ENCODE measurements at places on chromosomes 6 and 20. TPM values are rescaled to one million over a fixed set of nuclear protein-coding genes. Genes with fewer than 3 reads are reported as not detected.

Gene CLPSL2
- total RNA-seq, result not detected

Gene C20orf202
- total RNA-seq, result not detected

Gene PAK1IP1
- total RNA-seq, result 9.7 TPM

Gene RCAN2
- 22.7 TPM for total RNA-seq

Gene MOXD1
- 12.8 TPM for total RNA-seq

Gene SLC22A7
- total RNA-seq, result not detected

Gene PRDM13
- total RNA-seq, result not detected

DNA sequence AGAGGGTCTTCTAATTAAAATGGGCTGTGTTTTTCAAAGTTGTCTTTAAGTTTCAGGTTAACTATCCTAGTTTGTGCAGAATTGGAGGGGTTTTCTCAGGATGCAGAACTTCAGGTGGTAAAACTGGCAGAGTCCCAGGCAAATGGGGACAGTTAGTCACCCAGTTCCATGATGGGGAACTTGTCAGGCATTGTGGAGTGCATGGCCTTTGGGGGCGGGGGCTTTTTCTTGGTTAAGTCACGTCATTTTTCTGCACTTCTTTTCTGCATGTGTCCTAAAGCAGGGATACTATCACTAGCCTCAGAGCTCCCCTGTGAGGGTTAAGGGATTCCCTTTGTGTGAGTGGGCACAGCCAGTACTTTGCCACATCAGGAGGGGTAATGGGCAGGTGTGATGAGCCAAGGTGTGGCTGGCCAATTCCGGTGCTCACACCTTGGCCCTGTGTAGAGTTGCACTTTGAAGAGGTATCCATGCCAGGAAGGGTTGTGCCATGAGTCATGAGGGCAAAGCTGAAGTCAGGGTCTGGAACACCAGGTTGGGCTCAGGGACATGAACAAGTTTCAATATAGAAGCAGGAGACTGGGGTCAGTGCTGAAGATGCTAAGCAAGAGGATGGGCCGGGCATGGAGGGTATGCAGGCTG is 126.0 kb upstream of the RREB1 start:
- H3K27ac ChIP-seq, result no peak overlapping the region
- H3K27me3 ChIP-seq, result no peaks in the 10 kb centered on the region
- no peak for DNase-seq
- no peaks in the 10 kb centered on the region for H3K4me1 ChIP-seq
- no peaks in the 10 kb centered on the region for H3K36me3 ChIP-seq

DNA sequence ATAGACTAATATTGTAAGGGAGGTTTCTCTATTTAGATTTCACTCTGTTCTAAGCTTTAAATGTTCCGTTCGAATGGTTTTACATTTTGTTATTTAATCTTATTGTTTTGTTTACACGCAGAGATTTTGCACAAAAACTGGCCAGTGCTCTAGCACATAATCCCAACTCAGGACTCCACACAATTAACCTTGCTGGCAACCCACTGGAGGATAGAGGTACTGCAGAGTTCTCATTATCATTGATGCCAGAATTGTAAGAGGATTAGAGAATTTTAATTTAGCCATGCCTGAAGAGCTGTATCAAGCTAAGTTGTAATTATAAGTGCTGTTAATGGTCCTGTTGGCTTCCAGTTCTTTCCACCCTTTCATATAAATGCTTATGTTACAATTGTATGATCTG is 179.7 kb upstream of the SCGN start:
- no peaks in the 10 kb centered on the region for H3K4me1 ChIP-seq
- no peak for DNase-seq
- H3K36me3 ChIP-seq, result no peaks in the 10 kb centered on the region
- H3K27me3 ChIP-seq, result no peaks in the 10 kb centered on the region

- H3K27ac ChIP-seq, result no peak overlapping the region
- peaks cover 10% of the 10 kb centered on the region for H3K4me1 ChIP-seq
- no peaks in the 10 kb centered on the region for H3K27me3 ChIP-seq
- no peak for DNase-seq
- no peaks in the 10 kb centered on the region for H3K36me3 ChIP-seq
- no peak overlapping the region for H3K4me3 ChIP-seq
Observed at GRCh38 chr20:7695635-7696034, 244.6 kb downstream of the HAO1 start.

DNA sequence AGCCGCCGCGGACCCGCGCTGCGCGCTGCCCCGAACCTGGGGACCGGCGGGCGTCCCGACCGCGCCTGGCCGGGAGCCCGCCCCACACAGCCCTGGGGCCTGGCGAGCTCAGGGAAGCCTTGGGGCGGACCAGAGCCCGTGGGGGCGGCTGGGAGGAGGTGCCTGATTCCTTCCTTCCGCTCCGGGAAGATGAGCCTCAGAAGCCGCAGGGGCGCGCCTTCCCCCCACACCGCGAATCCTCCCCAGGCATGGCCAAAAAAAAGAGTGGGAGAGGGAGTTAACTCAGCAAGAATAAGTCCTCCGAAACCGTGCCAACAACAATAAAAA is at the start of gene CBLN4:
CBLN4 (minus strand) TSS at position 131 of the 327 bp plus-strand sequence. CDS start 1,348 bp downstream, outside the sequence.
- peaks cover 26% of the 10 kb centered on the region for H3K4me1 ChIP-seq
- no peak within 1 kb of the TSS for H3K27ac ChIP-seq
- peaks cover 36% of the 10 kb centered on the region for H3K27me3 ChIP-seq

- no peaks in the 10 kb centered on the region for H3K4me1 ChIP-seq
- H3K4me3 ChIP-seq, result no peak overlapping the region
- DNase-seq, result no peak
Observed at GRCh38 chr6:5764401-5764955, 242.2 kb downstream of the NRN1 start.

GRCh38 chr6:138240476-138241245 is 22.4 kb upstream of the PBOV1 start:
- no peak overlapping the region for H3K27ac ChIP-seq
- H3K4me1 ChIP-seq, result no peaks in the 10 kb centered on the region
- DNase-seq, result no peak
- no peaks in the 10 kb centered on the region for H3K36me3 ChIP-seq

- no peaks in the 10 kb centered on the region for H3K27me3 ChIP-seq
- H3K4me1 ChIP-seq, result peaks cover 8% of the 10 kb centered on the region
- H3K36me3 ChIP-seq, result no peaks in the 10 kb centered on the region
- no peak overlapping the region for H3K27ac ChIP-seq
- no peak overlapping the region for H3K4me3 ChIP-seq
Observed at GRCh38 chr6:121590916-121591315, 155.5 kb downstream of the GJA1 start.

GRCh38 chr6:141169419-141169818 is 963.3 kb upstream of the GJE1 start:
- H3K36me3 ChIP-seq, result no peaks in the 10 kb centered on the region
- DNase-seq, result no peak
- no peak overlapping the region for H3K27ac ChIP-seq
- H3K27me3 ChIP-seq, result no peaks in the 10 kb centered on the region
- H3K4me1 ChIP-seq, result peaks cover 8% of the 10 kb centered on the region
- no peak overlapping the region for H3K4me3 ChIP-seq

GRCh38 chr6:154535147-154535546 is 24.7 kb upstream of the CNKSR3 start:
- no peak for DNase-seq
- H3K4me1 ChIP-seq, result peaks cover 31% of the 10 kb centered on the region
- no peaks in the 10 kb centered on the region for H3K36me3 ChIP-seq
- no peak overlapping the region for H3K4me3 ChIP-seq

DNA sequence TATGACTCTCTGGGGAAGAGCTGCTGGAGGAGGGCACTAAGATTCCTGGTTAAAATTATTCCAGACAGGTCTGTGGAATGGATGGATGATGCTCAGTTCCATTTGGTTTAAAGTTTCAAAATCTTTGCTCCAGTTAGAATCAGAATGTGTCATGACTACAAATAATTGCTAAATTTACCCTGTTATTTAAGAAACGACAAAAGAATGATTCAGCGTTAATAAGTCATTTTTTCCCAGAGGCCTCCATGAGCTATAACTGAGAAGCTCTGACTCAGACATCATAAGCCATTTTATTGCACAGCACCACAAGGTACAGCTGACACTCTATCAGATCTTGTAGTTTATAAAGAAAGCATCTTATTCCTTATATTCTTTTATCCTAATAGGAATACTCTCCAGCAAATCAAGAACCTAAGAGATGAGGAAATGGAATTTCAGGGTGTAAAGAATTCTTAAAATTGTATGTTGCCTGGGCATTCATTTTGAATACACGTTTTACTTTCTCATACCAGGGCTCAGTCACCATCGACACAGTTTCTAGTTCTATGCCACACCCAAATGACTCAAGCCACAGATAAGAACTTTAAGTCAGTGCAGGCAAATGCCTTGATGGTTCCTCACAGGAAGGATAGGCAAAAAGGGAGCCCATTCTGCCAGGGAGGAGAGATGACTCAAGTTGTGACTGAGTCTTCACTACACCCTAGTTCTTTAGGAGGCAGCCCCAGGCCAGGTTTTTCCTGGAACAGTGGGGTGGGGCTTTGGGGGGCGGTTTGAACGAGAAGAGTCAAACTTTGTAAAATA is 636.0 kb downstream of the MMUT start:
- H3K27ac ChIP-seq, result no peak overlapping the region
- H3K27me3 ChIP-seq, result no peaks in the 10 kb centered on the region
- no peaks in the 10 kb centered on the region for H3K4me1 ChIP-seq
- H3K4me3 ChIP-seq, result no peak overlapping the region
- no peaks in the 10 kb centered on the region for H3K36me3 ChIP-seq

DNA sequence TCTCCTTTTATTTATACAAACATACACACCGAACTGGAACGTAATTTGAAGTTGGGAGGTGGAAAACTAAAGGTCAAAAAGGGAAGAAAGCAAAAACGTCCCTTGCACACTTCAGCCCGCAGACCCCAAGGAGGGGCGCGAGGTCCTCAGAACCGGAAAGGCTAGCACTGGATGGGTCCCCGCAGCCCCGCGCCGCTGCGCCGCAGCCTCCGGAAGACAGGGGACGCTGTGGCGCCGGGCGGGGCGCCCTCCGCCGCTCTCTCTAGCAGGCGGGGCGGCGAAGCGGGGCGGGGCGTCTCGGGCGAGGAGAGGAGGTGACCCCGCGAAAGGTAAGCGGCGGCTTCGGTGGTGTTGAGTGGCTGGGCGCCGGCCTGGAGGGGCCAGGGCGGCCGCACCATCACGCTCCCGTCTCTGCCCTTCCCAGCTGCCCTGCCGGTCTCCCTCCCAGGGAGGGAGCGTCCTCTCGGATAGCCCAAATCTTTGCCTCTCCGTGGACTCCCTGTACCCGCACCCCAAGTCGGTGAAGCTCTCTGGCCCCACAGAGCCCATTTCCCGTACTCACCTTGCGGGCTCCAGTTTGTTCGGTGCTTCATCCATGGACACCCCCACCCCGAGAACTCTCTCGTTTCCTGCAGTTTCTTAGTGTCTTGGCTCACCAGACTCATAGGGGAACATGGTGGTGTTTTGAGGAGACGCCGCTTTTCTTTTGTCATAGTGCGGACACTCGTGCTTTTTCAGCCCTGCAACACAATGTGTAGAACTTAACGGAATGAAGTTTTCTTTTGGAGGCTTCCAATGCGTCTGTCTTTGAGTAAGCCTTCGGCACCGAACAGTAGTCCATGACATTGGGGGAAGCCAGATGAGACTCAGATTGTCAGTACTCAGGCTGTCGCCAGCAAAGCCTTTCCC is at the start of gene SMIM8:
SMIM8 (plus strand) TSS at position 285 of the 909 bp plus-strand sequence. CDS start 14,444 bp downstream, outside the sequence.
- no peaks in the 10 kb centered on the region for H3K36me3 ChIP-seq
- DNase-seq, result peak; percentile 88
- no peaks in the 10 kb centered on the region for H3K27me3 ChIP-seq
- H3K4me1 ChIP-seq, result peaks cover 10% of the 10 kb centered on the region
- H3K4me3 ChIP-seq, result peak within 1 kb of the TSS; percentile 51

DNA sequence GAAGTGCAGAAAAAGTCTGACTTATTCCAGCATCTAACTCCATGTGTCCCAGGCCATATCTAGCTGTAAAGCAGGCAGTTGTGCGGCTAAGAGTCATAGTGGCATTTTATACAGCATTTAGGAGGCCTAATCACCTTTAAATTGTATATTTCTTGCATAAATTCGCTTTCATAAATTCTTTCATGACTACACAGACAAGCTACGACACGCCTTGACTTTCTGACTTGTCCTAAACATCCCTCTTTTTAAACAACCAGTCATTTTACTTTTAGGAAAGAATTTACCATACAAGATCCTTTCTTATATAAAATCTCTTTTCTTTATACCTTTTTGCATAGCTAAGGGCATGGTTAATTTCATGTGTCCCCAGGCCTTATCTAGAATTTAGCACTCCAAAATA is 81.7 kb upstream of the THBS2 start:
- no peaks in the 10 kb centered on the region for H3K4me1 ChIP-seq
- no peak for DNase-seq
- H3K27me3 ChIP-seq, result no peaks in the 10 kb centered on the region
- no peaks in the 10 kb centered on the region for H3K36me3 ChIP-seq
- H3K27ac ChIP-seq, result no peak overlapping the region

DNA sequence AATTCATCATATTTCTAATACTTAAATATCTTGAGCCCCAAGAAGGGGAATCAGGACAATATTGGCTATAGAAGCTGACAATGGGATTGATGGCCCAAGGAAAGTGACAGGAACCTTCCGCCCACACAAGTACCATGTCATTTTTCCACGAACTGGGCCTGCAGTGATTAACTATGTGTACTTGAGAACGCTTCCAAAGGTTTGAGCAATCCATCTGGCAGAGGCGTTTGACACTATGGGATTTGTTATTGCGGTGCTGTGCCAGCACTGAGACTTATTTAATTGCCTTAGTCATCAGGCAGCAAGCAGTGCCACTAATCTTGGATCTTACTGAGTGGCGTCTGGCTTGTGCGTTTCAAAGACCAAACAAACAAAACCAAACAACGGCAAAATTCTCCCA is 135.6 kb upstream of the UST start:
- H3K36me3 ChIP-seq, result no peaks in the 10 kb centered on the region
- no peak overlapping the region for H3K4me3 ChIP-seq

DNA sequence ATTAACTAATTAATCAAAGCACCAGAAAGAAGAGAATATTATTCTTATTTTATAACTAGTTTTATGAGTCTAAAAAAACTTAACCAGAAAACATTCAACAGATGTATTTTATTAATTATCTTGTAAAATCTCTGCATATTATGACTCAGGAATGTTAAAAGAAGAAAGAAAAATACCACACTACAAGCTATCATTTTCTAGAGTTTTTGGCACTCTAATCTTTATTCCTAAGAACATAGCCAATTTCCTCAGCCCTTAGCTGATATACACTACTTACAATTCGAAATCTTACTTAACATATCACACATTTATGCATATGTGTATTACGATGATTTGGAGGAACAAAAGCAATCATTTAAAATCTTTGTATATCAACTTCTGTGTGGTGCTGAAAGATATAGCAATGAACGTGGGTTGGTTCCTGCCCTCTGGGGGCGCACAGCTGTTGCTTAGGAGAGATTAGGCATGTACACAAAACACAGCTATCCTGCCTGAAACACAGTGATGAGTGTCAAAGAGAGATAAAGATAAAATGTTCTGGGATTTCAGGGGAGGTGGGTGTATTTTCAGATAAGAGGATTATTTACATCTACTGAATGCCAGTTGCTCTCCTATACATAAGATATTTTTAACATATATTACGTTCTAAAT is 404.5 kb downstream of the SYNE1 start:
- no peak overlapping the region for H3K4me3 ChIP-seq
- peak overlapping the region; percentile 11 for H3K27ac ChIP-seq
- no peak for DNase-seq
- H3K36me3 ChIP-seq, result peaks cover 96% of the 10 kb centered on the region

GRCh38 chr6:991192-991591 is 298.3 kb upstream of the EXOC2 start:
- H3K27me3 ChIP-seq, result peaks cover 3% of the 10 kb centered on the region
- no peaks in the 10 kb centered on the region for H3K4me1 ChIP-seq
- no peak overlapping the region for H3K4me3 ChIP-seq
- no peaks in the 10 kb centered on the region for H3K36me3 ChIP-seq

All from sigmoid colon (tissue), 7 donors.